Epithelial cell of esophagus (primary cell): ENCODE measurements at places on chromosomes 1 and 21.

GRCh38 chr1:219339466-219339865 is 165.8 kb downstream of the LYPLAL1 start:
- DNase-seq: no peak

DNA sequence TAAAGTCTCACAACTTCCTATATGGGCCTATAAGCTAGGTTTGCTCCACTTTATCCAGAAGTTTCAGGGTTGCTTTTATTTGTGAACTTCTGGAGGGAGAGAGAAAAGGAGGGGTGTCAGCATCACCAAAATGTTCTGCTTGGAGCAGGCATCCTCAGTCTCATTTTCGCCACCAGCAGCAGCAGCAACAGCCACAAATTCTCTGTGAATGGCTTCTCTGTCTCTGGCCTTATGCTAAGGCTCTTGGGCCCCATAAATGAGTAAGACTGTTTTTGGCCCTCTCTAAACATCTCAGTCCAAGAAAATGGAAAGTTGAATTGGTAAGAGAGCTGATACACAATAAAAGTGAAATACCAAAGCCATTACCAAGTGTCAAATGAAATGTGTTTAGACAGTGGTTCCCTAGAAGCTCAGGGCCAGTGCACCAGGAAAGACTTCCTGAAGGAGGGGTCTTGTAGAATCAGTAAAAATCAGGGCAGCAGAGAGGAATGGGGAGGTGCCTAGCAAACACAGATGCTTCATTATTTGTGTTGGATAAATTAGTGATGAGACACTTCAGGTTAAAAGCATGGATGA is 53.0 kb upstream of the SPATA6 start:
- no peak for DNase-seq

DNA sequence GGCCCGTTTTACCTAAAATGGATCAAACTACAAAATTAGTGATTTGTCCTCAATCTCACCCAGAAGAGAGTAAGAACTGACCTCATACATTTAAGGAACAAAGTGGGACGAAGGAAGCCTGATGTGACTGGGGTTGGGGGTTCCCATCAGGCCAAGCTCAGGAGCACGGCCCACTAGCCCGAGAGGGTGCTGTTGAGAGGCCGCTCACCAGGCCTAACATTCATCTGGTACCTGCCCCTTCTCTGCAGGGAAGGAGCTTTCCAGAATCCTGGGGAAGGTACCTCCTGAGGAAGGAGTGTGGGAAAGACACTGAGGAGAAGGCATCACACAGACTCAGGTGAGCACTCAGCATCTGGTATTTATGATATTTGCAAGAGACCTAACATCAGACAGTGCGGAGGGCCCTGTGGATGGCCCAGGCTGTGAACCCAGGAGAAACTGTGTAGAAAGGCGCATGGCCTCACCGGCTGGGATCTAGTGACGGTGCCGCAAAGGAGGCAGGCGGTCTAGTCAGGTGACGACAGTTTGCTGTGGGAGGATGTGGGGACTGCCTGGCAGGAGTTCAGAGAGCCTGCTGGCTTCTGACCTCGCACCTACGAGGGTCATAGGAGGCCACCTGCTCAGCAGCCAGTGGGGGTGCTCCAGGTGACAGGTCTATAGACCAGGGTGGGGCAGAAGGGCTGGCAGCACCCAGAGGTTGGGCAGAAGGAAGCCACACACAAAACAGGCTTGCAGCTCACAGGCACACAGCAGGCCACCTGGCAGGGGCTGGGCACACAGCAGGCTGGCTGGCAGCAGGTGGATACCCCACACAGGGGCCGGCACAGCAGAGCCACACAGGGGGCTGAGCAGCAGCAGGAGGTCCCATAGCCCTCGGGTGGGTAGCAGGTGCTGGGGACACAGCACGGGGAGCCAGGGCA is 543 bp downstream of the KRTAP12-4 start:
- no peak for DNase-seq

- DNase-seq: no peak
These were observed 95.0 kb upstream of the COL6A1 start for GRCh38 chr21:45886610-45887026.

DNA sequence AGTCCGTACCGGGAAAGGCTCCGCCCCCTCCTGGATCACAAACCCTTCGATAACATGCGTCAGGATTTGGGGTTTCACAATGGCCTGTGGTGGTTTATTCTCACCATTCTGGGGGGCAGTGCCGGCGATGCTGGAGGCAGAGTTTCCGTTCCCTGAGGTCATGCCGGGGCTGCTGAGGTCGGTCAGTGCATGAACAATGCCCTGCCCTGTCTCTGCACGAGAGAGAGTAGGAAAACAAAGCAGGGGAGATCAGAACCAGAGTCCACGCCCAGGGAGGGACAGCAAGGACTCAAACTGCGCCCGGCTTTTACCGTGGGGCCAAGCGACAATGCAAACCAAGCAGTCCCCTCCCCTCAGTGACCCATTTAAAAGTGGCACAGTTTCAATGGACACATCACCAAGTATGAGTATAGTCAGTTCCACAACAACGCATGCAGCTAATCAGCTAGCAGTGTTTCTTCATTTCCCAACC is 13.2 kb upstream of the A3GALT2 start:
- no peak for DNase-seq

- no peak for DNase-seq
These were observed 41.9 kb upstream of the EPS8L3 start for GRCh38 chr1:109805486-109806165.

DNA sequence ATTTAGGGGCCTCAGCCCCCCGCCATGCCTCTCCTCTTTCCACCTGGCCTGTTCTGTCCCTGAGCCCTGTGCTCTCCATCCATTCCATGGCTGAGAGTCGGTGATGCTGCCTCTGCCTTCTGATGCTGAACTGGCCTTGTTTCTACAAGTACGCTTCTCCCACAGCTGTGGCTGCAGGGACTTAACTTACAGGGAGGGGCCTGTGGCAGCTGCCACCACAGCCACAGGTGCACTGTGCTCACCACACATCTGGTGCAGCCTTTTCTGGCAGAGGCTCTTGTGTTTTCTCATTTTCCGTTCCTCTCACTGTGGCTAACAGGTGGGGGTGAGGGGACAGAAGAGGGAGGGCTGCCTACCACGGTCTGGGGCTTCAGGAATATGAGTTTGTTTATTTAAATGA is 4.2 kb downstream of the FMO1 start:
- DNase-seq: no peak

- DNase-seq: peak; percentile 80
These were observed 46.1 kb upstream of the BACE2 start for GRCh38 chr21:41121785-41122415.

DNA sequence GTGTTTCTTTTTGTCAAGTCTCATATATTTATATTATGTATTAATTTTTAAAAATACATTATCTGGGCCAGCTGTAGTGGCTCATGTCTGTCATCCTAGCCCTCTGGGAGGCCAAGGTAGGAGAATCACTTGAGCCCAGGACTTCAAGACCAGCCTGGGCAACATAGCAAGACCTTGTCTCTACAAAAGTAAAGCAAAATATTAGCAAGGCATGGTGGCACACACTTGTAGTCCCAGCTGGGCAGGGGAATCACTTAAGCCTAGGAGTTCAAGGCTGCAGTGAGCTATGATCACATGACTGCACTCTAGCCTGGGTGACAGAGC is 189.1 kb downstream of the SMYD3 start:
- no peak for DNase-seq

DNA sequence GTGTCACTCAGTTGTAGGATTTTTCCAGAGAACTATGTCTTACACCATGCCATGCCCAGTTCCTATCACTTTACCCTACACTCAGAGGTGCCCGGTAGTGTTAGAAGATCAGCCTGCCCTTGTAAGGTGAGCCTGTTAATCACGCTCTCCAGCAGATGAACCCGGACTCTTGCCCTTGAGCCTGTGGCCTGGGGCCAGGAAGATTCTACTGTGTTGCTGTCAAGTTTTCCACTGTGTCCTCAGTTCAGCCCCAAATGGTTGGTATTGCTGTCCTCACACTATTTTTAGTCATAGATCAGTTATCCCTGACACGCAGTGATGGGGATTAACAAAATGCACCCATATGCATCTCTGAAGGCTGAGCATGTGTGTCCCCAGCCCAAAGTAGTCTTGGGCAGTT is 105.0 kb upstream of the SPAG17 start:
- no peak for DNase-seq

- DNase-seq: no peak
These were observed 21.2 kb downstream of the MCM3AP start for GRCh38 chr21:46264046-46264689.
